ENCODE measurements at places on chromosomes 3 and 15.

DNA sequence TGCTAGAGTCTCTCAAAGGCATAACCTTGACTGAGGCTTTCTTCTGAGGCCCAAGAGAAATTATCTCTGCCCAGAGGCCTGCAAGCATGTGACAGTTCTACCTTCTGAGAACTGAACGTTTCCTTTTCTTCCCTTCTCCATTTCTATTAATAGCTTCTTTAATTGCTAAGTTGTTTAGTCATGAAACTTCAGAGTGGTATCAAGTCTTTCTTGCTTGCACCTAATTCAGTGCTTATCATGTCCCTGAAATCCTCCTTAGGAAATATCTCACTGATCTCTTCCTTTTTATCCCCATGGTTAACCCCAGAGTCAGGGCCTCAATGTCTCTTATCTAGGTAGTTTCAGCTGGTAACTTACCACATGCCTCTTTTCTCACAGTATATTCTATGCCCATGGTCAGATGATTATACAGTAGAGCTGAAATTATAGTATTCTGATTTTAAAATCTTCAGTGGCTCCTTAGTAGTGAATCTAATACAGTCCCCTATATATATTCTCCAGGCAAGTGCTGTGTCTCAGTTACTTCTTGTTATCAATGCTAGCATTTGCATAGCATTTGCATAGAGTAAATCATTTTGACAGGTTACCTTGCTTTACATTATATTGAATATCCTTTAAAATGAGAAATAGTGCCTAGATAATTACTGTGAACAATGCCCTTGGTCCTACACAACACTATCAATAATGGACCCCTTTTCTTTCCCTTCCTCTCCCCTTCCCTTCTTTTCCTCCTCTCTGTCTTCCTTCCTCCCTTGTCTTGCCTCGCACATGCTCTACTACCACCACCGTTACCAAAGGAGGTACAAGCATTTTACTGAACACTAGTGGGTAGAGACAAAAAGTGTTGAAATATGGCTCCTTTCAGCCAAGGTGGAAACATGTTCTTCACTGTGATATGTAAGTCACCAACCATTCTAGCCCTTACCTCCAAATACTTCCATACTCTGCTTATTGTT, 33.0 kb downstream of the KBTBD8 start:
- no peak for DNase-seq

- no peak for DNase-seq
These were observed 43.8 kb downstream of the SPSB4 start for GRCh38 chr3:141094790-141095545.

DNA sequence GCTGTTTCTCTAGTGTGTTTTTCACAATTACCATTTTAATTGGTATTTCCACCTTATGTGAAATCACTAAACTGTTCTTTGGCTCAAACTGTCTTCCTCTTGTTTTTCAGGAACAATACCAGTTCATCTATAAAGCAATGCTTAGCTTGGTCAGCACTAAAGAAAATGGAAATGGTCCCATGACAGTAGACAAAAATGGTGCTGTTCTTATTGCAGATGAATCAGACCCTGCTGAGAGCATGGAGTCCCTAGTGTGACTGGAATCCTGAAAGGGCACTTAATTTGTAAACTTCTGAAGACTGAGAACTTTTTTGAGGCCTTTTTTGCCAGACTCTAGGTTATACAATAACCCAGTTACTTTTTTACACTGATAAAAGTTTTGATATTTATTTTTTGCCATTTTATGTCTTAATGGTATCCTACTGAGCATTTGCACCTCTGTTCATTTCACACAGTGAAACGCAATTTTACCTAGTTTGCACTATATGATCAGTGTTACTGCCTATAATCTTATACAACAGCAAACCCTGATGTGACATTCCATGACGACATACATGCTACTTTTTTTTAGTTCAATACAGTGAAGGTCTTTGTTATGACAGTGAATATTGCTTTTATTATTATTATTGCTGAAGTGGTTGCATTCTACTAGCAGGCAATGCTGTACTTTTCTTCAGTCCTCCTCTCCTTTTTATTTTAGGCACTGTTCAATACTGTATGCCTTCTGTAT, 80.1 kb downstream of the FEZF2 start:
- no peak for DNase-seq

GRCh38 chr3:117665296-117665695, 955.7 kb downstream of the TUSC7 start:
- no peak for DNase-seq

DNA sequence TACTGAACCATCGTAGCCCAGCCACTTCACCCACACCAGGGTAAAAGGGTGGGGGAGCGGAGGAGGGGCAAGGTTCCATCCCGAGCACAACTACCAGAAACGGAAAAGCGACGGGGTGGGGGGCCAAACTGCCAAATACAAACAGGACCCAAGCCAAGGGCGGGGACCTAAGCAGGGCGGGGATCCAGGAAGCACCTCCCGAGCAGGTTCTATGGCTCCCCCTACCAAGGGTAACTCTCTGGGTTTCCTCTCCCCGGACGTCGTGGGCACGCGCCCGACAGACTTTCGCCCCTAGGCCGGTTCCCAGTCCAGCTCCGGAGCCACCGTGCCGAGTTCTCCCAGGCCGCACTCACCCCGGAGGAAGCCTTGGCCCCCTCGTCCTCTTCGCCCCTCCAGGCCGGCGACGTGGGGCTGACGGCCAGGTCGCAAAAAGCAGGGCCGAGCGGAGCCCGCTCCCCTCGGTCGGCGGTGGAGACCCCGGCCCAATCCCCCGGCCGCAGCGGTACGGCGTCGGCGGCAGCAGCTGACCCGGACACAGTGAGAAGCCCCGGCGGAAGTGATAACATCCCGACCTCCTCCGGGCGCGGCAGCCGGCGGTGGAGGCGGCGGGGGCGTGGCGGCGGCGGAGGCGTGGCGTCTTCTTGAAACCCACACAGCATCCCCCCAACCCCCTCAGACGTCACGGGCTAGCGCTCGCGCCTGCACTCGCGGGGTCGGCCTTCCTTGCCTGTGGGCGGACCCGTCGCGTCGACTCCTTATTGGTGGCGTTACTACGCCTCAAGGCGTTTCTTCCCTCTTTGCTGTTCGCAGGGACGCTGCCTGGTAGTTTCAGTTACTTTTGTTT, at the start of gene BNIP2:
Gene BNIP2, minus strand, starts transcription at position 539 of the 844 bp plus-strand sequence. CDS start 6,863 bp downstream, outside the sequence.
- DNase-seq = peak; percentile 98
